Tongue (tissue), 3 donors: ENCODE measurements at places on chromosomes 11 and 22. TPM values are rescaled to one million over a fixed set of nuclear protein-coding genes. Genes with fewer than 3 reads are reported as not detected.

GRCh38 chr11:88508759-88509581 lies 171.4 kb upstream of the CTSC start:
- DNase-seq = peak; percentile 45

The SAA4 gene
- not detected for total RNA-seq

DNA sequence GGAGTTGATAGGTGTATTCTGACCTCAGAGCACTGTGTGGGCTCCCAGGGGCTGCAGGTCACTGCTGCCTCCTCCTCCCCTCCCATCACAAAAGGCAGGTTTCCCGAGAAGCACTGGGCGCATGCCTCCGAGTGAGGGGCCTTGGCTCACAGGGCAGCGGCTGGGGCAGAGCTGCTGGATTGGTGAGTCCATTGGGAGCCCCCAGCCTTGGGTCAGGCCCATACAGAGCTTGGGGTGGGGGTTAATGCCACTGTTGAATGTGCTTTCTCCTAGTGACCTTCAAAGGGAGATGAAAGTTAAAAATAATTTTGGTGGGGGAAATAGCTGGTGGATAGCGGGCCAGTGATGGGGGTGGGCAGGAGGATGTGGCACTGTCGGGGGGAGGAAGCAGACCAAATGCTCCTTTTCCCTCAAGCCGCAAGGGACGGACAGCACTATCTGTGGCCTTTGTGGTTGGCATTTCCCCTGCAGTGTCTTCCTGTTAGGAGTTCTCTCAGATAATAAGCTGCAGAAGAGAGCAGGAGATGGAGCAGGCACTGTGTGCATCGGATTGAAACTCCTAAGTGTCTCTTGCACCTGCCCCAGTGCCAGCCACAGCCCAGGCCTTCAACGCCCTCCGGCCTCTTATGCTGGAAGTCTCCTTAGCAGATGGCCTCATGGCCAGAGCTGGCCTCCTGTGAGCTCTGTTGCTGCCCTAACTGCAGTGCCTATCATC lies 3.2 kb downstream of the TUBA8 start:
- peak; percentile 19 for DNase-seq

The GAB4 gene
- total RNA-seq = not detected

The POU2F3 gene
- 2.1 TPM for total RNA-seq

DNA sequence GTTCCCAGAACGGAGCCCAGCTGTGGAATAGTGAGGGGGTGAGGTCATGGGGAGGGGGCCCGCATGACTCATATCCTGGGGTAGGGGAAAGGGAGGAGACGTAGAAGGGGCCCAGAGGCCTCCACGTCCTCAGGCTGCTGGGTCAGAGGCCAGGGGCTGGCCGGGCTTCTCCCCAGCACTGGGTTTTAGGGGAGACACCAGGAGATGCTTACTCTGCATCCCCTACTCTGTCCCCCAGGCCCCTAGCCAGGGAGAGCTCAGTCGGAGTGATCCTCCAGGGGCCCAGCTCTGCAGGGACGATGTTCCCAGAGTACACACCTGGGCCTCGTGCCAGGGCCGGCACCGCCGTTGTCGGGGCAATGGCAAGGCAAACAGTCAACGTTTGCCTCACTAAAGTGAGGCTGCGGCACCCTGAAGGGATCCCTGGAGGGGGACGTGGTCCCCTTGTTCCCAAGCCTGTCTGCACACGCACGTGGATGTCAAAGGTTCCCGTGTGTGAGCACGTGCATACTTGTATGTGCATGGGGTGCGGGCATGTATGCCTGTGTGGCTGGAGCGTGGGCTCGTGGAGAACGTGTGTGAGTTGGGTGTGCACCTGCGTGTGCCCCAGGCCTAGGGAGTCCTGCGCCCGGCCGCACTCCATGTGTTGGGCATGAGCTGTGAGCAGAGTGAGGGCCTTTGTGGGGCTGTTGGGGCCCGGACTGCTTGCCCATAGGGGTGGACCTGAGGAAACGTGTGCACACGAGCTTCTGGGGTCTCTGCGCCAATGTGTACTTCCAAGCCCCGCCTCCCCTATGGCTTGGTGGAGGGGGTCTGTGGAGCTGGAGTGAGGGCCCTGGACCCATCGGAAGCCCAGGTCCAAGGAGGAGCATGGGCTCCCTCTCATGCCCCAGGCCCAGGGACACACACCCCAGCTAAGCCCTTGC lies 14.2 kb downstream of the PRR33 start:
- peak; percentile 89 for DNase-seq

GRCh38 chr11:119474682-119475596 lies 52.0 kb upstream of the THY1 start:
- DNase-seq = peak; percentile 92

The RAB36 gene
- 3.4 TPM for total RNA-seq

DNA sequence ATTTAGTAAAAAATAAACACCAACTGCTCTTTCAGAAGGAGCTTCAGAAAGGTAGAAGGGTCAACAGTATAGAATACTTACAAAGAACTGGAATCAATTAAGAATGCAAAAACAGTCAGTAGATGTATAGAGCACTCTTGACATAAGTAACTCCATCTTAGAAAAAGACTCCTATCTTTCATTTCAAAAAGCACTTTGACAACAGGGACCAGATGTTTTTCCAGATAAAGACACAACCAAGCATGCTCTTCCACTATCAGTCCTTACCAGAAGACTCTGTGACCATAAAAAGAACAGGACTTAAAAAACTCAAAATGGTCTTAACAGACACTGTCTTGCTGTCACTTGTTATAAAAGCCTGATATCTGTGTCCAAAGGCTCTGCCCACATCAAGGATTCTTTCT lies 5.2 kb downstream of the SLC25A17 start:
- no peak for DNase-seq

DNA sequence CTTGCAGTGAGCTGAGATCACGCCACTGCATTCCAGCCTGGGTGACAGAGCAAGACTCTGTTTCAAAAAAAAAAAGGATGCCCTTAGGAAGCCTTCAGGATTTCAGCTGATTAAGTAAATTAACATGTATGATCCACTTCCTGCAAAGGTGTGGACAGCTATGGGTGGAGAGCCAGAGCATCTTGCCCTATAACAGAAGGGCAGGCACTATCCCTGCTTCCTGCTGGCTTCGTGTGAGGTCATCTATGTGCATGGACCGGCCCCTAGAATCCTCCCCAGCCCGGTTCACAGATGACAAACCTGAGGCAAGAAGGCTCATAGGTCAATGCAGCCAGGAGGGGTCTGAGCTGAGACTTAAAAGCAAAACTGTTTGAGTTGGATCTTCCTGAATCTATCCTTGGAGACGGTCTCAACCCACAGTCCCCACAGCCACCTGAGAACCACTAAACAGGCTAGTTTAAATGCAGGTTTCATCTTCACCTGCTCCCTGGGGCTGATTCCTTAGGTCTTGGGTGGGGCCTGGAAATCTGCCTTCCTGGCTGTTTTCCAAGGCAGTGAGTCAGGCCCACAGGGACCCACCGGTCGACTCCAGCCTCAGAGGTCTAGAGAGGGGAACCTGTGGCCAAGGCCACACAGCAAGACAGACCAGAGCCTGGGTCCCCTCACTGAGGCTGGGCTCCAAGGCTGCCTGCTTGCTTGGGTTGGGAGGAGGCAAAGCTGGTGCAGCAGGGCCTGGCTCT lies 55.2 kb upstream of the MPEG1 start:
- DNase-seq = no peak

The RNF214 gene
- 16.3 TPM for total RNA-seq

DNA sequence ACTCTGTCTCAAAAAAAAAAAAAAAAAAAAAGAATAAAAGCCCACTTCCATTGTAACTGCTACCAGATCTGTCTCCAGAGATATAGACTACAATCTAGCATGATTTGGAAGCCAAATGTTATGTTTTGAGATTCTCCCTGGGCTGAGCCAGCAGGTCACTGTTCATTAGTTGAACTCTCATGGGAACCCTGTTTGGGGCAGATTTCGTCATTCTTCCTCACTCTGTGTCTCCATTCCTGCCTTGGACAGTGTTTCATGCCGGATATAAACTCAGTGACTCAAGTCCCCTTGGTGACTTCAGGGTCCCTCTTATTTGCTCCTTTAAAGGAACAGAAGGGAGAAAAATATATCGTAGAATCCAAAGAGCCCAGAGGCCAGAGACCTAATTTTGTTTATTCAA lies 378.1 kb downstream of the LARGE1 start:
- DNase-seq = no peak

GRCh38 chr11:114738954-114739353 lies 60.6 kb downstream of the NXPE2 start:
- DNase-seq = peak; percentile 56

DNA sequence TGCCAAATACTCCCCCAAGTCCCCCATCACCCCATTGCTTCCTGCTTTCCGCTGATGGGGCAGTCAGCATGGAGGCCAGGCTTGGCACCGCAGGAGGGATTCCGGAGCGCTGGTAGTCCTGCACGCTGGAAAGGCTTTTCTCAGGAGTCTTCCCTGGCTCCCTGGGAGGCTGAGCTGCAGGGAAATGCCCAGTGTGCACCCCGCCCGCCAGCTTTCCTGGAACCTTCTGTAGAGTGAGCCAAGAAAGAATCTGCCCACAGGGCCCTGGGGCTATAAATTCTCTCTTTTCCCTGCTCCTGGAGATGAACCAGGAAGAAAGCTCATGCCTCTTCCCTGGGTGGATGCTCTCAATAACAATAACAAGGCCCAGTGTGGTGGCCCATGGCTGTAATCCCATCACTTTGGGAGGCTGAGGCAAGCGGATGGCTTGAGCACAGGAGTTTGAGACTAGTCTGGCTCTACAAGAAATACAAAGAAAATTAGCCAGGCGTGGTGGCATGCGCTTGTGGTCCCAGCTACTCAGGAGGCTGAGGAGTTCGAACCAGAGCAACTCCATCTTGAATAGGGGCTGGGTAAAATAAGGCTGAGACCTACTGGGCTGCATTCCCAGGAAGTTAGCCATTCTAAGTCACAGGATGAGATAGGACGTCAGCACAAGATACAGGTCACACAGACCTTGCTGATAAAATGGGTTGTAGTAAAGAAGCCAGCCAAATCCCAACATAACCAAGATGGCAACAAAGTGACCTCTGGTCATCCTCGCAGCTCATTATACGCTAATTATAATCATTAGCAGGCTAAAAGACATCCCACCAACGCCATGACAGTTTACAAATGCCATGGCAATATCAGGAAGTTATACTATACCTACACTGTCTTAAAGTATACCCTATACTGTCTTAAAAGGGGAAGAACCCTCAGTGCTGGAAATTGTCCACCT lies 46.4 kb upstream of the FTH1 start:
- no peak for DNase-seq

The FAM83F gene
- 6.3 TPM for total RNA-seq

- DNase-seq = no peak
These were observed 54.6 kb downstream of the LRRC32 start for GRCh38 chr11:76615950-76616349.

DNA sequence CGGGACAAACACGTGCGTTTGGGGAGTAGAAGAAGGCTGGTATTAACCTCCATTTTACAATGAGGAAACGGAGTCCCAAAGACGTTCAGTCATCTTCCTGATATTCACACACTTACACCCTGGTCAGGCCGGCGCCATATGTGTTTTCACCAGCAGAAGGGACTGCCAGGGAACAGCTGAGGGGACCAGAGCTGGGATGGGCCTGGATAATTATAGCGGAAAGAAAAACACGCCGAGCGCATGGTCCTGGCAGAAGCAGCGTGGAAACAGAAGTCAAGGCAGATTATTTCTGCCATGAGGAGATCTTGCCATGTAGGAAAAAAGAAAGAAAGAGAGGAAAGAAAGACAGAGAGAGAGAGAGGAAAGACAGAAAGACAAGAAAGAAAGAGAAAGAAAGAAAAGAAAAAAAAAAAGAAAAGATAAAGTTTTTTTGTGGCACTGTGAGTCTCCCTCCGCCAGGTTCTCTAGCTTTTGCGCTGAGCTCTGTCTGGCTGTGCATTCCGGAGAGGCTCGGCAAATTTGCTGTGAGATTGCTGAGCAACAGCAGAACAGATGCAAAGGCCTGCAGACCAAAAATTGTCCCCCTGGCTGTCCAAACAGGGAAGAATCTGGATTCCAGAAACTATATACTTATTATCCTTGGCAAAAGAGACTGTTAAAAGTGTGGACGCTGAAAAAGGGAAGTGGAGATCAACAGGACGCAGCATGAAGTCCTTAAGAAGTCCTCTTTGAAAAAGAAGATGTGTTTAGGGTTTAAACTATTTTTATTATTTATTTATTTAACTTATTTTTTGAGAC lies 1.3 kb upstream of the UCP2 start:
- peak; percentile 86 for DNase-seq

- DNase-seq = no peak
These were observed 30.7 kb downstream of the PRR5L start for GRCh38 chr11:36326524-36327419.

GRCh38 chr22:27668828-27669797 lies 132.4 kb downstream of the MN1 start:
- peak; percentile 92 for DNase-seq

DNA sequence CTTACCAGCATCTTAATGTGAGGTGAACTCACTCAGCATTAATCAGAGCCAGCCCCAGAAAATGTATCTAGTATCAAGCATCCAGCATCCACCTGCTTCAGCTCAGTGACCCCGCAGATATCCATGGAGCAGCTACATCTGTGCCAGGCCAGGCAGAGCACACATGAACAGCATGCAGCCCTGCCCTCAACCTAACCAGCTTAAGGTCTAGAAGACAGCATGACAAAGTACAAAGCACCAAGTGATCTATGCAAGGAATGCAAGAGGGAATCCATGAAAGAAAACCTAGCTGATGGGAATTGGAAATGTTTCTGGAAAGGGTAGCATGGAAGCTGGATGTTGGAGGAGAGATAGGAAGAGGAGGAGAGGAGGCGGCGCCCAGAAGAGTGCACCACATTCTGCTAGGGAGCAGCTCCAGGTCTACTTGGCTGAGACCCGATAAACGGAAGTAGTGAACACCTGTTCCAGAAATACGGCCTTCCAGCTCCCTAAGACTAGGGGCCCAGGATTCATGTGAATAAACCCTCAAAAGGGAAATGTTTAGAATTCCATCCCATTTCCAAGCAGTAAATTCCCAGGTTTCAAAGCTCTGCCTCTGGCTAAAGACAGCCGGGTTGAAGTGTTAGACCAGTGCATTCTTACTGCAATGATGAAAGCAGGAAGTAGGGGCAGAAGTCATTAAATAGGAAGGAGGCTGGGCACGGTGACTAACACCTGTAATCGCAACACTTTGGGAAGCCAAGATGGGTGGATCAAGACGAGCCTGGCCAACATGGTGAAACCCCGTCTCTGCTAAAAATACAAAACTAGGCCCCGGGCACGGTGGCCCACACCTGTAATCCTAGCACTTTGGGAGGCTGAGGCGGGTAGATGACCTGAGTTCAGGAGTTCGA lies 23.5 kb upstream of the L3MBTL2 start:
- peak; percentile 25 for DNase-seq

GRCh38 chr11:121300313-121300971 lies 7.9 kb downstream of the SC5D start:
- no peak for DNase-seq
